ENCODE measurements at places on chromosomes 16 and 17.

- DNase-seq: no peak
Measured at GRCh38 chr17:76996741-76997694, 128.8 kb downstream of the MGAT5B start.

- DNase-seq: no peak
Measured at GRCh38 chr17:7419819-7420610, at the start of gene SPEM1. SPEM1 (plus strand) TSS chr17:7420324; CDS start chr17:7420385, 61 bp downstream.

GRCh38 chr16:47865337-47865855, 290.4 kb downstream of the ABCC12 start:
- no peak for DNase-seq

DNA sequence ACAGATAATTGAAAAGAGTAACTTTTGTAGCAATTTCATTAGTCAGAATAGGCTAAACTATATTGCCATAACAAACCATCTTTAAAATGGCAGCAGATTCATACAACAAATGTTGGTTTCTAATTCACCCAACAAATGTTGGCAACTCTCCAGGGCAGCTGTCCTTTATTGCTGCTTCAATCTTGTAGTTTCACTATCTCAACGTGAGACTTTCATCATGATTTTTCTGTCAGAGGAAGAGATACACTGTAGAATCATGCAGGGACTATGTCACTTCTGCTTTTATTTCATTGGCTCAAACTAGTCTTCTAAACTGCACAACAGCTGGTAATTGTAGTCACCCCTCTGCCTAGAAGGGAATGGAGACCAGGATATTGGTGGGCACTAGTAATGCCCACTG, 174.2 kb downstream of the TANC2 start:
- no peak for DNase-seq

GRCh38 chr17:47368262-47368661, 44.5 kb downstream of the EFCAB13 start:
- no peak for DNase-seq

GRCh38 chr16:4928227-4928626, 8.7 kb downstream of the PPL start:
- no peak for DNase-seq

DNA sequence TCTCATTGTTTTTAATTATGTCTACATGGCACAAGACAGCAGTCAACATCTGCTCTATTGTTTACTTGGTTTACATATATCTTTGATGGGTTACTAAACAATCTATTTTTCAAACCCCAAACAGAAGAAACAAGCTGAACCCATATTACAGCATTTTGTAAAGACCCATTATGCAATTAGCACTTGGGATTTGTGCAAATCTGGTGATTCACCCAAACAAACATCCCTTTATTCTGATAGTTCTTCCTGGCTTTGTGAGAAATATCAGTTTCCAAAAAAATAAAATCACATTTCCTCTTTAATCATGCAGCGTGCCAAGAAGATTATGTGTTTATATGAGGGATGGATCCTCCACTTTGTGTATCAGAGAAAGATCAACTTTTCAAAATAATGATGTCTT, 16.8 kb upstream of the RBFOX1 start:
- no peak for DNase-seq

- no peak for DNase-seq
Measured at GRCh38 chr17:8312251-8312650, 2.2 kb downstream of the ARHGEF15 start.

GRCh38 chr17:16617481-16618060, 36.1 kb downstream of the ZNF624 start:
- DNase-seq: no peak

GRCh38 chr17:78865682-78866390, 25.2 kb upstream of the USP36 start:
- peak; percentile 71 for DNase-seq

DNA sequence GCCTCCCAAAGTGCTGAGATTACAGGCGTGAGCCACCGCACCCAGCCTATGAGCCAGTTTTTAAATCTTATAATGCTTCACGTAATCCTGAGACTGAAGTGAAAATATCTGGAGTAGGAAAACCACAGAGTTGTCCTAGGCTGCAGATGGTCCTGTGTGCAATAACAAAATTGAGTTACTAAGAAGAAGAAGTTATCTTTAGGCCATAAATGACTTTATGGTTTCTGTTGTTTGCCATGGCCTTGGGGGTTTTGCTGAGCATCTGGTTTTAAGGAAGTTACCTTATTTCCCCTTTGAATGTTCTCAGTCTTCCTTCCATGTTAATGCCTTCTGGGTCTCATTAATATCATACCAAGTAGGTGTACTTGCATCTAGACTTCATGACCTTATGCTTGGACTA, 16.5 kb downstream of the NMT1 start:
- DNase-seq: no peak

DNA sequence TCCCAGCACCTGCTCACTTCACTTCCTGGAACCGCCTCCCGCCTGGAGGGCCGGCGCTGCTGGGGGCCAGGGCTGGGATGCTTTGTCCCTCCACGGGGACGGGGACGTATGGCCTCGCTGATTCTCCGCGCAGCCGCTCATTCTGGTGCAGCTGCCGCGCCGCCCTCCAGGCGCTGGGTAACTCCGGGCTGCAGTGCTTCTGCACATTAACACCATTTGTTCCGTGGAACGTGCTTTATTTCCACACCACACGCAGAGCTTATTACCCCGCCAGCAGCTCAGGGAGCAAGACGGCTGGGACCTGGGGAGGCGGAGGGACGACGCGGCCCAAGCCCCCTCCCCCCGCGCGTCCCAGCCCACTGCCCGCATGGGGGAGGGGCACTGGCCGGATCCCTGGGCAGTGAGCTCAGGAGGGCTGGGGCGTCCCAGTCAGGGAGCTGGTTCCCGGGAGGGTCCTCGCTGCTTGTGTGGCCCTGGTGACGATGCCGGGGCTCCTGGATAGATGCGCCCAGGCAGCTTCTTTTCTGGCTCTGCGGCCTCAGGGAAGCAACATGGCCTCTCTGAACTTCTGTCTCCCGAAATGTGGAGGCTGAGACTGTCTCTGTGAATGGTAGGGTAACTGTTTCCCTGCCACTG, 45.4 kb upstream of the ACSF3 start:
- no peak for DNase-seq

DNA sequence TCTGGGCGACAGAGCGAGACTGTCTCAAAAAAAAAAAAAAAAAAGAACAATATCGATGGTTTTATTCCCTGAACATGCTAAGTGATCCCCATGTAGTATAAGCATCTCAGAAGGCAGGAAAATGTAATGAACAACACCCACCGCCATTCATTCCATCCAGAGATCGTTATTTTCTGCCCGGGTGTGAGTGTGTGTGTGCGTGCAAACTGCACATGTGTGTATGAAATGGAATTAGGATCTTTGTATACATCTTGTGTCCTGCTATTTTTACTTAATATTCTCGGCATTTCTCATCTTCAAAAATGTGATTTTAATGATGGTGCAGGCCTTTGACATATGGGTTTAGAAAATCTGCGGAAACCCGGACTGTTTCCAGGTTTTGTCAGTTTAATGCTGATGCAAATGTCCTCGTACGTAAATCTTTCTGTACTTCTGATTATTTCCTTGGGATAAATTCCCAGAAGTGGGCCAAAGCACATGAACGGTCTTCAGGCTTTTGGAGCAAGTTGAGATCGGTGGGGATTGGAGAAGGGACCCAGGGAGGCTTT, 254.8 kb downstream of the SEC14L1 start:
- no peak for DNase-seq

GRCh38 chr17:81043725-81044427, 8.9 kb downstream of the BAIAP2 start:
- DNase-seq: no peak

GRCh38 chr16:4846503-4846900, 586 bp downstream of the GLYR1 start:
- peak; percentile 12 for DNase-seq

DNA sequence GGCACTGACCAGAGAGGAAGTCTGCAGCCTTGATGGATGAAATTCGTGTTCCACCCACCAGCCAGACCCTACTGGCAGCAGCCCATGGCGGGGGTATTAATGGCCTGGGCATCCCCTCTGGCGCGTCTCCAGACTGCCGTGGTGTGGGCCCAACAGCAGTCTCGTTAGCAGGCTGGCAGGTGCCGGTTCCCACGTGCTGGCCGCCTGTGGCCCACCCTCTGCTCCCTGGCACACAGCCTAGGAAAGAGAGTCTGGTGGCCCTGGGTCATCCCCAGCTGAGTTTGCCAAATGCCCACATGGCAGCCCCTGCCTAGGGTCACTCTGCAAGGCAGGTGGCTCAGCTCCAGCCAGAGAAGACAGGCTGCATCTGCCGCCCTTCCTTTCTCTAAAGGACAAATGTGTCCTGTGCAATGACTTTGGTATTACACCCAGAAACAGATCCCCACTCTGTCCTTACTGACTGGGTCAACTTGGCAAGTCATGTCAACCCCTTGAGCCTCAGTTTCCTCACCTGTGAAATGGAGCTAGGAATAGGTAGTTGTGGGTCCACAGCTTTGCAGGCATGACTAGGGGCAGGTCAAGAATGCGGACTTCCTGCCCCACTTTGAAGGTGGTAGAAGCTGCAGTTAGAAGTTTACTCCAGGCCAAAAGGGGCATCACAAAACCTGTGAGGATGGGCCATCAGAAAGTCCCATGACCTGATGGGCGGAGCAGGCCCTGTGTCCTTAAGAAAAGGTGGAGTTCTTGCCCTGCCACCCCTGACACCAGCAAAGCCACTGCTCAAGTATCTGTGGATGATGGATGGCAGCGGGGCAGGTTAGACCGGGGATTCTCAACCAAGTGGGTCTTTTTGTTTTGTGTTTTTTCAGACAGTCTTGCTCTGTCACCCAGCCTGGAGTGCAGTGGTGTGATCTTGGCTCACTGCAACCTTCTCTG, 76.6 kb downstream of the ABCC6 start:
- no peak for DNase-seq

GRCh38 chr16:27481282-27481934, 68.3 kb downstream of the GTF3C1 start:
- no peak for DNase-seq

- no peak for DNase-seq
Measured at GRCh38 chr17:49249292-49249794, 18.8 kb upstream of the PHOSPHO1 start.

DNA sequence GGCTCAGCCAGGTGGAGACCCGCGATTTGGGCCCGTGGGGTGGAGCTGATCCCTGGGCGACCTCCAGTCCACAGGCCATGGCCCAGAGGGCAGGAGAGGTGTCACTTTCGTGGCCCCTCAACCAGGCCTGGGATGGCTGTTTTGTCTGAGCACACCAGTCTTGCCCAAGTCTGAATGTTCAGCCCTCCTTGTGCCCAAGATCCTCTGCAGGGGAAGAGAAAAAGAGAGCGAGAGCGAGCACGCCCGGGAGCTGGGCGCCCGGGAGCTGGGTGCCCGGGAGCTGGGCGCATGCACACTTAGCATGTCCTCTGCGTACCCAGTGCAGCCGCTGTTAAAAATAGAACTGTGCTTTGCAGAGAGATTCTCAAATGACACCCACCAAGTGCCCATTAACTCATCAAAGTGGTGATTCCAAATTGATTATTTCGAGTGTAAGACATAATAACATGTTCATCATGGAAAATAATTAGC, 403.3 kb upstream of the TNRC6C start:
- no peak for DNase-seq

DNA sequence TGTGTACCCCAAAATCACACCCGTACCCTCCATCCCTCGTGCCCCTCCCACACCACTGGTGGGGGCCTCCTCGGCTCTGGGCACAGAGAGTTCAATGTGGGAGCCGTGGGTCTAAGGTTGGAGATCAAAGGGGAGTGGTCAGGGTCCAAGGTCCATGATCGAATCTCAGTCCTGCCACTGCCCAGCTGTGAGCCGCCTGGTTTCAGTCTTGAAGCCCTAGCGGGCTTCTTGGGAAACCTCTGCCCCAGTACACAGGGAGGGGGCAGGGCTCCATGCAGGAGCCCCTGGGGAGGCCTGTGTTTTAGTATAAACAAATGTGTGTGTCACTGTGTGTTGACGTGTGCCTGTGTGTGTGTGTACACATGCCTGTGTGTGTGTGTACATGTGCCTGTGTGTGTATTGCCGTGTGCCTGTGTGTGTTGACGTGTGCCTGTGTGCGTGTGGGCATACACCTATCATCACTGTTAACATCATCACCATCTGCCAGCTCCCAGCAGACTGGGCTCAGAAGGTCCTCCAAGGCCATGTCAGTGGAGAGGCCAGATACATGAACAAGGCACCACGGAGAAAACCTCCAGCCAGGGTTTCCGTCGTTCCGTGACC, 26.5 kb upstream of the ZNF469 start:
- no peak for DNase-seq

- DNase-seq: no peak
Measured at GRCh38 chr16:74321356-74321755, 24.7 kb downstream of the PSMD7 start.

DNA sequence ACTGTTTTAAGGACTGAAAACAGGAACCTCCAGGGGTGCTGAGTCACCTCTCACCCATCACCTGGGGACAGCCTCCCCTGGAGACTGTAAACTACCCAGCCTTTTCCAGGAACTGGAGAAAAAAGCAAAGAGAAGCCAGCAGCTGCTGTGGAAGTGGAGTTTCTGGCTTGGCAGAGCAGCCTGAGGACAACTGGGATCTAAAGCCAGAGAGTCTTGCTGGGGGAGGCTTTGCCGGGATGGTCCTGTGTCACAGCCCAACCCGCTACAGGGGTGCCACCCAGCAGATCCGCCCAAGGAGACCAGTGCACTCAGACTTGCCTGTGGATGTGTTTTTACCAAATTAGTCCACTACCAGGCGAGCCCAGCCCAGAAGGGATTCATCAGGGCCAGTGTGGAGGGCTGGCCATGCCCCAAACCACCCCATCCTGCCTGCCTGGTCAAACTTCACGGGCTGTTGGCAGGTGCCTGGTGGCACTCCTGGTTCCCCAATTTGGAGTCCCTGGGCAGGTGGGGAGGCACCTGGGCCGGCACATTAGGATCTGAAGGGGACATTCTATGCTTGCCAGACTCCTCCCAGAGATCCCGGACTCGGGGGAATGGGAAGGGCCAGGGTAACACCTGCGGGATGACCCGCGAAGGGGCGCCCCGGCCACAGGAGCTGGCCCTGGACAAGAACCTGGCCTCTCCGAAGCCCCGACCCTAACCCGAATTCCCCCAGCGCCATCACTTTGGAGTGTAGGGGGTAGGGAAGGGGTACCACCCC, 771 bp downstream of the MSRB1 start:
- DNase-seq: peak; percentile 13

DNA sequence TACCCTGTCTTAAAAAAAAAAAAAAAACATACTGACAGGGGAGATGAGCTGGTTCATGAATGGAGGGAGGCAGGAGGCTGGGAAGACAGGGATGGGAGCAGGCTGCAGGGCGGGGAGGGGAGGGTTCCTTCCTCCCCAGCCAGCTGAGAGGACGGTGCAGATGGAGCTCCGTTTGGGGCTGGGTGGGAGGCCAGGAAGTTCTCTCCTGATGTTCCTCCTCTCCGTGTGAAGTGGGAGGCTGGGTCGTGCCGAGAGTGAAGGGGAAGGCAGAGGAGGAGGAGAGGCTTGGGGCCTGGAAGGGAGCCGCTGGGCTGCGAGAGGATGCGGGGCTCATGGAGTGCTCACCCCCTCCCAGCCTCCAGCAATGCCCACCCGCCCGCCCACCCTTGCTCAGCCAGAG, 21.3 kb downstream of the SBK1 start:
- no peak for DNase-seq

- no peak for DNase-seq
Measured at GRCh38 chr16:88329726-88330700, 52.7 kb upstream of the ZNF469 start.

Measured in stimulated activated CD4-positive, alpha-beta T cell treated with anti-CD3 and anti-CD28 coated beads, Interleukin-2, amount 100 ng/mL, for 48 hours (primary cell).